ENCODE measurements at places on chromosomes 13 and 19. TPM values are rescaled to one million over a fixed set of nuclear protein-coding genes. Genes with fewer than 3 reads are reported as not detected.

Gene PRTN3
- total RNA-seq = not detected

Gene UPF1
- 48.4 TPM for total RNA-seq

Gene WDR88
- total RNA-seq = not detected

Gene KIR3DL1
- not detected for total RNA-seq

Gene LGALS4
- total RNA-seq = not detected

Gene RANBP3
- total RNA-seq = 68.4 TPM

Gene PRR20A
- not detected for total RNA-seq

Gene SPRY2
- 14.5 TPM for total RNA-seq

Gene STAP2
- 42.7 TPM for total RNA-seq

Gene ZNF880
- total RNA-seq = 18.4 TPM

Gene ZNF723
- not detected for total RNA-seq

Gene IRGC
- not detected for total RNA-seq

Gene COL4A2
- total RNA-seq = 2,076 TPM

Gene PCDH8
- total RNA-seq = not detected

Gene MBD3L3
- total RNA-seq = not detected

Gene OR7D2
- 0.51 TPM for total RNA-seq

Gene THSD8
- total RNA-seq = not detected

Gene ZNF579
- 10.8 TPM for total RNA-seq

Gene PLEKHG2
- total RNA-seq = 27.1 TPM

Gene SLC5A5
- total RNA-seq = not detected

Gene ZNF324B
- total RNA-seq = 7.1 TPM

Gene UPF3A
- total RNA-seq = 22.9 TPM

Gene PNMA8A
- total RNA-seq = 14.1 TPM

Gene MEIS3
- 12.4 TPM for total RNA-seq

Gene HAUS8
- 6.2 TPM for total RNA-seq

Gene ZNF329
- 4.9 TPM for total RNA-seq

Gene SYNGR4
- total RNA-seq = 0.51 TPM

Gene ANGPTL8
- not detected for total RNA-seq

Gene LGALS14
- not detected for total RNA-seq

Gene COL5A3
- total RNA-seq = 0.25 TPM

Gene CNFN
- total RNA-seq = 5.2 TPM

Gene ZSCAN4
- not detected for total RNA-seq

Gene GNG8
- total RNA-seq = not detected

Gene WDFY2
- total RNA-seq = 4.7 TPM

Gene CDADC1
- 2.4 TPM for total RNA-seq

Gene ANO8
- total RNA-seq = 4.1 TPM

Gene MYO1F
- total RNA-seq = 0.25 TPM

Gene TMEM190
- not detected for total RNA-seq

Gene GRK1
- total RNA-seq = not detected

Gene ZNF558
- total RNA-seq = 8.8 TPM

Gene MED25
- 48.4 TPM for total RNA-seq

Gene SOX21
- not detected for total RNA-seq

Gene ZSCAN22
- 3.7 TPM for total RNA-seq

Gene MRPL57
- total RNA-seq = 42.7 TPM

Gene PCSK4
- total RNA-seq = 10.8 TPM

Gene NLRP4
- not detected for total RNA-seq

Gene CPB2
- not detected for total RNA-seq

Gene ZNF441
- total RNA-seq = 3.9 TPM

Gene S1PR2
- 2.8 TPM for total RNA-seq

Gene NKPD1
- total RNA-seq = under 0.01 TPM

Gene POU4F1
- not detected for total RNA-seq

Gene IFT88
- total RNA-seq = 4.7 TPM

Gene ZNF99
- total RNA-seq = not detected
